ENCODE measurements at places on chromosomes 1 and 21. TPM values are rescaled to one million over a fixed set of nuclear protein-coding genes. Genes with fewer than 3 reads are reported as not detected.

The GJC2 gene
- total RNA-seq: 0.55 TPM

The L1TD1 gene
- total RNA-seq: 441 TPM

The CYP4Z1 gene
- total RNA-seq: not detected

The RNU1-3 gene
- total RNA-seq: 1,303 TPM

The AKNAD1 gene
- not detected for total RNA-seq

The SLC1A7 gene
- not detected for total RNA-seq

The TRIM67 gene
- total RNA-seq: not detected

The CELA3B gene
- total RNA-seq: not detected

The RPS6KC1 gene
- total RNA-seq: 16.2 TPM

The STIL gene
- 26.5 TPM for total RNA-seq

The BTBD8 gene
- total RNA-seq: 1.8 TPM

DNA sequence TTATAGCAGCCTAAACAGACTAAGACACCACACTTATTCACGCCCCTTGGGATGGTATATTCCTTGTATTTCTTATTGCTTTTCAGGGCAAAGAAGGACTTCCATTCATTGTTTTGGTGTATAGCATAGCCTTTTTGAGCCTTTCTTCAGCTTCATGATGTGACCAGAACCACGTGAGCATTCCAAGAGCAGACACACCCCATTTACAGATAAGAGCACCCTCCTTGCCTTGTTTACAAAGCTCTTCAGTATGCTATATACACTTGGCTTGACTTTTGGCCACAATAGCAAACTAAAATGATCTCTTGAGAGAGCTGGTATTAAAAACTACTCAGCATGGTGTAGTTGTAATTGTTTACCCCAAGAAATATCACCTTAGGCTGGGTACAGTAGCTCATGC is 78.7 kb downstream of the PIK3R3 start:
- H3K36me3 ChIP-seq: no peaks in the 10 kb centered on the region
- no peak overlapping the region for H3K4me3 ChIP-seq
- no peak overlapping the region for H3K27ac ChIP-seq

- peak; percentile 60 for DNase-seq
- H3K4me1 ChIP-seq: peaks cover 3% of the 10 kb centered on the region
- peaks cover 56% of the 10 kb centered on the region for H3K27me3 ChIP-seq
- no peak overlapping the region for H3K27ac ChIP-seq
- H3K36me3 ChIP-seq: peaks cover 3% of the 10 kb centered on the region
Measured at GRCh38 chr1:53738205-53739108, 507 bp downstream of the GLIS1 start.

- H3K4me1 ChIP-seq: no peaks in the 10 kb centered on the region
- H3K4me3 ChIP-seq: no peak overlapping the region
- peaks cover 54% of the 10 kb centered on the region for H3K36me3 ChIP-seq
- no peak for DNase-seq
- no peaks in the 10 kb centered on the region for H3K27me3 ChIP-seq
Measured at GRCh38 chr1:19179597-19180264, 30.3 kb downstream of the UBR4 start.

DNA sequence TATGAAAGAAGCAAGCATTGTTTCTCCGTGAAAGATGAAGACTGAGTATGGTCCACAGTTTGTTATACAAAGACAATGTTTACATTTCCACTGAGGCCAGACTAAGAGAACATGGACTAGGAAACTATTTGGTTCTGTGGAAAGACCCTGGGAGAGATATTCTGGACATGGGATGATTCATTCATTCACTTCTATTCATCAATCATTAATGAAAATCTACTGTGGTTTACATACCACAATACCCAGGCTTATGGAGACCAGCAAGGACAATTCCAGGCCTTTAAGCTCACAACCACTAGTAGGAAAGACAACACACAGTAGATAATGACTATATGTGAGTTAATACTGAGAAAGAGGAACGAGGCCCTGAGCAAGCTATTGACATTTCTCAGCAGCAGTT is 125.4 kb downstream of the TBX15 start:
- H3K27me3 ChIP-seq: no peaks in the 10 kb centered on the region
- no peaks in the 10 kb centered on the region for H3K36me3 ChIP-seq
- no peak for DNase-seq
- no peak overlapping the region for H3K4me3 ChIP-seq

DNA sequence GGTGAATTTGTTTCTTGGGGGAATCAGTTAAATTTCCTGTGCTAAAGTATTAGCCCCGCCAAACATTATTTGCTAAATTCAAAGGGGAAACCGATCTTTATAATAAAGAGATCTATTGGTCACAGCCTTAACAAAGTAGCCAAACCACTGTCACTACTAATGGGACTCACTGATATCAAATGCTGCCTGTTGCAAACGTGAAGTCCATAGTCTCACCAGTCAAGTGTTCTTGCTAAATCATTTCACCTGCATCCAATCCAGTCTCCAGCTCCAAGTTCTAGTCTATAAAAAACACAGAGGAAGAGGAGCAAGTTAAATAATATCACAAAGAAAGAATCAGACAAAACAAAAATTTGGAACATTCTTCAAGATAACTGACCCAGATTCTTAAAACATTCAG is 30.1 kb downstream of the SH3BGR start:
- no peak overlapping the region for H3K27ac ChIP-seq
- H3K27me3 ChIP-seq: no peaks in the 10 kb centered on the region
- no peaks in the 10 kb centered on the region for H3K4me1 ChIP-seq
- DNase-seq: no peak

DNA sequence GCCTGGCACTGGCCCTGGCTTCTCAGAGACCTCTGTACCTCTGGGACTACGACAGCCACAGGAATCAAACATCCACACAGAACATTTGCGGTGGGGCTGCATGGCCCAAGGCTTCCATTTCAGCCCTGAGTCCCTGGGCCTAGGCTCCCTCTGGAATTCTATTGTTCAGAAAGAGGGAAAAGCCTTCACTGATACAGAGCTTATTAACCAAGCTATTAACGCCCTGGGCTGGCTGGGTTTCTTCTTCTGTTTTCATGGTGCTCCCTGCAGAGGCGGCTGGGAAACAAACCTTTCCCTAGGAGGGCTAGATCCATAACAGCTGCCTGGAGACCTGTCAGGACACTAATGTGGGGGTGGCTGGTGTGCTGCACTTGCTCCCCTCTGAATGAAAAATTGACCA is 88.2 kb downstream of the KAZN start:
- no peaks in the 10 kb centered on the region for H3K4me1 ChIP-seq
- H3K36me3 ChIP-seq: no peaks in the 10 kb centered on the region
- H3K27ac ChIP-seq: no peak overlapping the region
- no peaks in the 10 kb centered on the region for H3K27me3 ChIP-seq
- DNase-seq: no peak

DNA sequence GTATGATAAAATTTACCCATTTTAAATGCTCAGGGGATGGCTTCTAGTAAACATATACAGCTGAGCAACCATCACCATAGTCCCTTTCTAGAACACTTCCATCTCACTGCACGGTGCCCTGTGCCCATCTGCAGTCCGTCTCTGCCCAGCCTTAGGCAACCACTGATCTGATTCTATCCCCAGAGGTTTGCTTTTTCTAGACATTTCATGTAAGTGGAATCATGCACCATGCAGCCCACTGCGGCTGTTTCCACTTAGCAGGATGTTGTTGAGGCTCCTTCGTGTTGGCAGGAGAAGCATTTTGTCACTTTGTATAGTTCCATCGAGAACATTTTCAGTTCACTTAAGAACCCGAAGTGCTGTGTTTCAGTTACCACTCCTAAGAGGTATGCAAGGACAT is 27.8 kb upstream of the VAMP3 start:
- no peak overlapping the region for H3K4me3 ChIP-seq
- H3K27ac ChIP-seq: no peak overlapping the region
- no peaks in the 10 kb centered on the region for H3K4me1 ChIP-seq
- no peaks in the 10 kb centered on the region for H3K36me3 ChIP-seq
- no peaks in the 10 kb centered on the region for H3K27me3 ChIP-seq

GRCh38 chr1:59703918-59704378 is 110.8 kb upstream of the HOOK1 start:
- DNase-seq: no peak
- no peaks in the 10 kb centered on the region for H3K4me1 ChIP-seq
- no peaks in the 10 kb centered on the region for H3K36me3 ChIP-seq
- H3K27ac ChIP-seq: no peak overlapping the region
- no peaks in the 10 kb centered on the region for H3K27me3 ChIP-seq

- peaks cover 2% of the 10 kb centered on the region for H3K4me1 ChIP-seq
- H3K27ac ChIP-seq: no peak overlapping the region
- no peaks in the 10 kb centered on the region for H3K36me3 ChIP-seq
- H3K4me3 ChIP-seq: no peak overlapping the region
Measured at GRCh38 chr1:230170622-230171021, 103.6 kb downstream of the GALNT2 start.

GRCh38 chr1:115219927-115220326 is 118.1 kb downstream of the NGF start:
- H3K36me3 ChIP-seq: no peaks in the 10 kb centered on the region
- H3K27ac ChIP-seq: no peak overlapping the region
- no peaks in the 10 kb centered on the region for H3K27me3 ChIP-seq
- no peak for DNase-seq
- no peaks in the 10 kb centered on the region for H3K4me1 ChIP-seq

DNA sequence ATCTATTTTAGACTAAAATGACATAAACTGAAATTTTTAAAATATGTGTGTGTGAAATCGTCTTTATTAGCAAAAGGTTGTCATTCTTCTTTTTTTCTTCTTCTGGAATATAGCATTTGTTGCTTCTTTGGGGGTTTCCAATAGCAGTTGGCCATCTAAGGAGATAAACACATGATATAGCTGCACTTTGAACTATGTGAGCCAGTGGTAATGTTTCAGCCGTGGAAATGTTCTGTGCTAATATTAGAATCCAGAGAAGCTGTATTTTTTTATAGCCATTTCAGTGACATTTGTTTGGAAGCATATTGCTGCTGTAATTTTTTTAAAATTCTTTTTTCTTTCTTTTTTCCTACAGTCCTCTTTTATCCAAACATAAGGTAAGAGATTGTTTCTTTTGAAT is 75.1 kb downstream of the CNST start:
- no peak for DNase-seq
- no peak overlapping the region for H3K27ac ChIP-seq
- H3K36me3 ChIP-seq: no peaks in the 10 kb centered on the region
- no peaks in the 10 kb centered on the region for H3K27me3 ChIP-seq

DNA sequence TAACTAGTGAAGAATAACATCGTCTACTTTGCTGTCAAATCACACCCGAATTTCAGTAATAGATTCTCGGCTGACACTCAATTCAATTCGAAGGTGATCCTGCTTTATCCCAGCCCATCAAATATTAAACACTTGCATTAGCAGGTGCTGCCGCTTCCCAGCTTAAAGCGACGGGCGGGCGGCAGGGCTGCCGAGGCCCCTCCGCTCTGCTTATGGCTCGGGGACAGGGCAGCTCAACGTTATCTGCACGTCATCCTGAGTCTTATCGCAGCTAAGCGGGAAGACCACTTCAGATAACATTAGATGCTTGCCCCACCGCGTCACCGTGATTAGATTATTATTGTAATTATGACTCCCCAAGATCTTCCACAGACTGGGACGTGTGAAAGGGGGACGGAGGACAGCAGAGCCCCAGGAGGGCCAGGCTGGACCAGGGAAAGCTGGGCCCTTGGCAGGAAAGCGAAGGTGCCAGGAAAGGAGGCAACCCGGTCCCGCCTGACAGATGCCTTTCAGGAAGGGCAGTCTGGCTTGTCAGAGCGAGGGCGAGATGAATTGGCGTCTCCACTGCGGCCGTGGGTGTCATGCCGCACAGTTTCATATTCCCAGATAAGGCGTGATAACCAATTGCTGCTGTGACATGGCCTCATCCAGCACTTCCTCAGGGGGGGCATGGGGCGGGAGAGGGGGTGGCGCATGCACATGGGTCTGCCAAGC is 37.0 kb downstream of the DMAP1 start:
- no peaks in the 10 kb centered on the region for H3K27me3 ChIP-seq
- no peaks in the 10 kb centered on the region for H3K4me1 ChIP-seq
- DNase-seq: no peak
- H3K36me3 ChIP-seq: no peaks in the 10 kb centered on the region

- H3K27me3 ChIP-seq: no peaks in the 10 kb centered on the region
- peaks cover 4% of the 10 kb centered on the region for H3K4me1 ChIP-seq
- H3K4me3 ChIP-seq: no peak overlapping the region
- H3K36me3 ChIP-seq: no peaks in the 10 kb centered on the region
- no peak overlapping the region for H3K27ac ChIP-seq
- no peak for DNase-seq
Measured at GRCh38 chr21:37684547-37684946, 231.7 kb downstream of the KCNJ6 start.

GRCh38 chr1:39268112-39268581 is 63.7 kb downstream of the MACF1 start:
- no peaks in the 10 kb centered on the region for H3K27me3 ChIP-seq
- peak overlapping the region; percentile 67 for H3K27ac ChIP-seq
- H3K36me3 ChIP-seq: no peaks in the 10 kb centered on the region
- peak overlapping the region; percentile 49 for H3K4me3 ChIP-seq
- DNase-seq: no peak

GRCh38 chr1:61138921-61139774 is 56.8 kb downstream of the NFIA start:
- no peak for DNase-seq
- H3K27me3 ChIP-seq: no peaks in the 10 kb centered on the region
- H3K36me3 ChIP-seq: no peaks in the 10 kb centered on the region
- peaks cover 6% of the 10 kb centered on the region for H3K4me1 ChIP-seq

DNA sequence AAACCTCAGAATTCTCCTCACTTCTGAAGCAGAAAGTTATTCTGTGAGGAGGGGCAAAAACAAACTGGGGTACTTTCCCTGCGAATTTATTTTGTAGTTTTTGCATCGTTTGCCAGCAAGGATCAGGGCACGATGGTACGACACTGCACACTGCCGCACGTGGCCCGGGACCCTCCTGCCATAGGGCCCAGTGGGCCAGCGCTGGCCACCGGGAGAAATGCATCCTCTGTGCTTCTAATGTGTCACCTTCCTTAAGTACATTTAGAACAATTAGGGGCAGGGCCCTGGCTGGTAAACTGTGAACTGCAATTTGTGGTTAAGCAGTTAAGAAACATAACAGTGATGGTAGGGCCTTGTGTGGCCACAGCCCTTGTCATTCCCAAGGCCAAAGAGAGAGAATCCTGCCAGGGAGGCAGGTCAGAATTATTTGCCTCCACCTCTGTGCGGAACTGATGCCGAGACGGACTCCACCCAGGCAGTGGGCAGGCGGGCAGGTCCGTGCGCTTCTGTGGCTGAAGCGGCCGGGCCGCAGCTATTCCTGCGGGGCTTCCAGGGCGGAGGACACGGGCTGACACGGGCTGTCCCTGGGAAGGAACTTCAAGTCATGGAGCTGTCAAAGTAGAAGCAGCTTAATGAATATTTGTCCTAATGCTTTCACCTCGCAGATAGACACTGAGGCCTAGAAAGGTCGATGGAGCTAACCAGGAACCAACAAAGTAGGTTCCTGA is 12.5 kb downstream of the GPR137B start:
- peaks cover 2% of the 10 kb centered on the region for H3K4me1 ChIP-seq
- H3K4me3 ChIP-seq: no peak overlapping the region
- H3K36me3 ChIP-seq: no peaks in the 10 kb centered on the region

GRCh38 chr1:44661781-44662682 is 12.2 kb downstream of the TMEM53 start:
- no peaks in the 10 kb centered on the region for H3K27me3 ChIP-seq
- H3K36me3 ChIP-seq: no peaks in the 10 kb centered on the region
- no peaks in the 10 kb centered on the region for H3K4me1 ChIP-seq
- no peak for DNase-seq

DNA sequence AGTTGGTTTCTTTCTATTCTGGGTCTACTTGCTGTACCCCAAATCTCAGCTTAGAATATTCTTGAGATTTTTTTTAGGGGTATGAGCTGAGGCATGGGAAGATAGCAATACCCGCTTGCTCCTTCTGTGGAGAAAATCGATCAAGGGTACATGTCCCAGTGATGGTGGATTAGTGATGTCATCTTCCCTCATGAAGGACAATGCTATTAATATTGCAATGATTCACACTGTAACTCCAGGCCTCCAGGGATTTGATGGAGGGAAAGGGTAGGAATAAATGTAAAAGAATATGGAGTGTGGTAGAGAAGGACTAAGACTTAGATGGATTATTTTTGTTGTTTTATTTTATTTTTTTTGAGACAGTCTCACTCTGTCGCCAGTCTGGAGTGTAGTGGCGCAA is 47.4 kb downstream of the XCL1 start:
- H3K27ac ChIP-seq: no peak overlapping the region
- H3K27me3 ChIP-seq: no peaks in the 10 kb centered on the region
- no peak for DNase-seq
